ENCODE measurements at places on chromosomes 5 and 9.

DNA sequence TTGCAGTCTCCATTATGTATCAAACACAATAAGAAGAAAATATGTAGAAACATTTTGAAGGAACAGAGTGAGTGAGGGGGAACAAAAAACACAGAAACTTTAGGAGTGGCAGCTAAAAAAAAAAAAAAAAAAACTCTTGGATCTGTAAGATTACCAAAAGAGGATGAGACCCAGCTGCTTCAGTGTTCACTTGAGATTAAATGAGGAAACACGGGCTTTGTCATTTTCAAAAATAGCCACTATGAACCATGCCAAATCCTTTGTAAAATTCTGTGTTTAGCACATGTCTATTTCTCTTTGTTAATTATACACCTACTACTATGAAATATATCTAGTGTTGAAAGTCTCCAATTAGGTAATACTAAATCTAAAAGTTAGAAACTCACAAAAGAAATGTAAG lies 485.9 kb downstream of the EFNA5 start:
- DNase-seq, result no peak

GRCh38 chr9:33024126-33024965 lies 727 bp upstream of the DNAJA1 start:
- DNase-seq, result peak; percentile 15

DNA sequence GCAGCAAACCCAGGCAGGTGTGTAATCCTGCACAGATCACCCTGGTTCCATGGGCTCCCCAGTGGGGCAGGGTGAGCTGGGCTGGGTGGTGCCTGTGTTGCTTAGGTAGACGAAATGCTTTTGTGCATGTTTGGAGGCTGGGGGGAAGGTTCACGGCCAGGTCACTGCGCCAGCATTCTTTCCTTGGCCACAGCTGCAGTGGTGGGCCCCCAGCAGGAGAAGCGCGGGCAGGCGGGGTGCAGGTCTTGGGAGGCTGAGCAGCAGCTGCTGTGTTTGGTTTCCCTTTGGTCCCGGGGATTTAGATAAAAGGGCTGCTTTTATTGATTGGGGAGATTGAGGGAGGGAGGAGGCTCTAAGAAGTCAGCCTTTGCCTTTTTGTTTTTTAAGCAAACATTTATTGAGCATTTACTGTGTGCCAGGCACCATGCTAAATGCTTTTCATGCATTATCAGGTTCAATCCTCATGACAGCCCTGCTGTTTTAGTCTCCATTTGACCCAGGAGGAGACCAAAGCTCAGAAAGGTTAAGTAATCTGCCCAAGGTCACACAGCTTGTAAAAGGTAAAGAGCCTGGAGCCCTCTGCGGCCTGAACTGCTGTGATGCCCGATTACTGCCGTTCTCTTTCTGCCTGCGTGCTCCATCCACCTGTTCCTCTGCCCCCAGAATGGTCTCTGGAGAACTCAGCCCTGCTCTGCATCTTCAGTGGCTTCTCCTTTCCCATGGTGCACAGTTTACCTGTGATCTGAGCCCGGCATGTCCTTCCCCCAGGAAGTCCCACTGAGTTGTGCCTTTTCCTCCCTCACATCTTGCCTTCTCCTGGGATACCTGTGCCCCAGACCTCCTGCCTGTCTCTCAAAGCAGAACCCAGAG lies 94.4 kb downstream of the MACROH2A1 start:
- no peak for DNase-seq

GRCh38 chr5:178355671-178356070 lies 123.1 kb upstream of the PHYKPL start:
- DNase-seq, result no peak

DNA sequence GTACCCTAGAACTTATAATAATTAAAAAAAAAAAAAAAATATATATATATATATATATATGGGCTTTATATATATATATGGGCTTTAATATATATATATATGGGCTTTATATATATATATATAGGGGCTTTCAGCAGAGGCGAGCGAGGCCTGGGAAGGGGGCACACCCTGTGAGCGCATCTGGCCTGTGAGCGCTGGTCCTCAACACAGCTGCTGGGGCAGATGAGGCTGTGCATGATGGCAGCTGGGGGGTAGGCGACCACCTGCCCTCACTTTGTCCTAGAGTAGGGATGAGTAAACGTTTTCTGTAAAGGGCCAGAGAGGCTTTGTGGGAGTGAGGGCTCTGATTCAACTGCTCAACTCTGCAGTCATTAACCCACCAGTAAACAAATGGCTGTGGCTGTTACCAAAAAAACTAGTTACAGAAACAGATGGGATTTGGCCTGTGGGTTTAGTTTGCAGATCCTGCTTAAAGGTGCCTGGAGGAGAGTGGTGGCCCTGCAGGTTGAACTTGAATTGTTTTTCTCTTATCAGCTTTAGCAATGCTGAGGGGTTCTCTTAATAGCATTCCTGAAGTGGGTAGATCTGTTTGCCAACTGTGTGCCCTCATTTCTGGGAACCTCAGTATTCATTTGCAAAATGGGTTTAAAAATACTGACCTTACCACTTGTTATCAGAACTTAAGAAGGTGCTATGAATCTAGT lies 88.1 kb upstream of the EPB41L4B start:
- no peak for DNase-seq
